ENCODE measurements at places on chromosomes 2 and 18.

GRCh38 chr2:120880381-120880780, 144.7 kb downstream of the GLI2 start:
- DNase-seq, result no peak

GRCh38 chr2:138787053-138787666, 7.0 kb upstream of the NXPH2 start:
- no peak for DNase-seq

DNA sequence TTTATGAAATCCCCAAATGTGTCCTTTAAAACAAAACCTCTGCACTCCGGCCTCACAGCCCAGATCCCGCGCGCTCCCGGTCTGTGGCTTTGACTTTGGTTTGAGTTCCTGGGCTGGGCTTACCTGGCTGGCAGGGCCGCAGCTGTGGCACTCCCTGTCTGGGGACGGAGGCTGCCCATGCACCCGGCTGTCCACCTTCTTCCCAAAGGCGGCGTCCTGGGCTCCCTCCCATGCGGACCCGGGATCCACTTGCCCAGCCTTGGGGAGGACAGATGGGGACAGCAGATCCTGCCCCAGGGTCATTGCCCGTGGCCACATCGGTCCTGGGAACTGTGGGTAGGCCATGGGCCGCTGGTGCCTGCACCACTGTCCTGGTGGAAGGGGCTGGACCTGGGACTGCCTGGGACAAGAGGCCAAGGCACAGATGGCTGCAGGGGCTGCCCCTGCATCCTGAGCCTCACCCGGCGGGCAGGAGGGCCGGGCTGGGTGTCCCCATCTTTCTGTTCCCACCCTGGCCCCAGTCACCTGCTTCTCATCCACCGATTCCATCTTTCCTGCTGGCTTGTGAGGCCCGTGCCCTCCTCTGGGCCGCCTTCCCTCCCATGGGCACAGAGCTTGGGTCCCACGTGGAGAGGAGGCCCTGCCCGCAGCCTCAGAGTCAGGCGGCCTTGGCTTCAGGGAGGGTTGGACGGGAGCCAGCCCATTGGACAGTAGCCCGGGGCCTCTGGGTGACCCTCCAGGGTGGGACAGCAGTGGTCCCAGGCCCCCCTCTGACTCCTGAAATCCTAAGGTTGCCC, 27.7 kb downstream of the NFATC1 start:
- DNase-seq, result no peak

- no peak for DNase-seq
Observed at GRCh38 chr18:70029163-70029562, 81.5 kb upstream of the CD226 start.

- no peak for DNase-seq
Observed at GRCh38 chr2:54904836-54905235, 145.4 kb downstream of the RTN4 start.

DNA sequence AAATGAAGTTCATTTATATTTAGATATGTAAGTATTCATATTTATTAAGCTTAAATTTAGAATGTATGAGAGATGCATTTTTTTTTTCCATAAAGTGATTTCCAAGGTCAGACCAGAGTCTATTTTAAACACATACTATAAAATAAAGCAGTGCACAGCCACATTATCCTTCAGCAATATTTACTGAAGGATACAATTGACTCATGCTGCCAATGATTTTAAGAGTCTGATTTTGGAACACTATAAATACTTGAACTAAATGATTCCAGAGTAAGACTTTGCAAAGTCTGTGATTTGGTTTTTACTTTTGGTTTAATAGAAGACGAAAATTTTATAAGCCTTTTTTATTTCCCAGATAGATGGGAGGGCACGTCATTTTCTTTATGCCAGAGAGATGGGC, 107.1 kb downstream of the EPHA4 start:
- DNase-seq, result no peak

DNA sequence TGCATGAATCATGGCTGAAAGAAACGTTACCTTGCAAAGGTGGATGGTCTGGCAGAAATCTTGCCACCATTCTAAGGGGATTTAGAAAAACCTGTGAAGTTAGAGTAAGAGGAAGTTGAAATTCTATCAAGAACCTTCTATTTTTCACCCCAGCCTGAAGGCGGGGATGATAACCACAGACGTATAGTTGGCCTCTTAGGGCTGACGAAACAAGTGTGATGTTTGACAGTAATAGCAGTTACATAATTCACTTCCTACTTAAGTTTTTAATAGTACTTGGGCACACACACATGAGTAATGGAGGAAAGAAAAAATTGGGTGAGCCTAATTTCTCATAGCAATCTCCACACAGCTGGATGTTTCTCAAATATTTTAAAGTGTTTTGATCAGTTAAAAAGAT, 336.6 kb upstream of the SALL3 start:
- DNase-seq, result no peak

- no peak for DNase-seq
Observed at GRCh38 chr2:219001577-219002394, 8.6 kb upstream of the CRYBA2 start.

DNA sequence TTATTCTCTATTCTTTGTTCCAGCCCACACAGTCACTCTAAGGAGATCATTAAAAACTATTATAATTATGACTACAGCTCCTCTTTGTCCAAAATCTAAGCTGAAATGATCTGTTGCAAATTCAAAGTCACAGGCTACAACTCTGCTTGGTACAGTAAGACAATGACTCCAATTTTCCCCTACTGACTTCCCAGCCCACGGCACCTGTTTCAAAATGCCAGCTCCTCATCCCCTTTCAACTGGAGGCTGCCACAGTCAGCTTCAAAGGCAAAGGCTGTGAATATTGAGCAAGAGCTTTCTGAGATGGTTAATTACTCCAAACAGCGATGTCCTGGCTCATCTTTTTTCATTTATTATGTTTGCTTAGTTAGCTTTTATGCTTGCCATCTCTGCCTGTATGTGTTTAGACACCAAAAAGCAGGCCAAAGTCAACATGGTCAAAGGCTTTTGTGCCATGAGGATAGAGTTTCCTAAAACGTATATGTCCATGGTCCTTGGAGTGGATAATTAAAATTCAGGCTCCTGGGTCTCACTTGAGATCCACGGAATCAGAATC, 141.1 kb downstream of the DOCK10 start:
- no peak for DNase-seq

DNA sequence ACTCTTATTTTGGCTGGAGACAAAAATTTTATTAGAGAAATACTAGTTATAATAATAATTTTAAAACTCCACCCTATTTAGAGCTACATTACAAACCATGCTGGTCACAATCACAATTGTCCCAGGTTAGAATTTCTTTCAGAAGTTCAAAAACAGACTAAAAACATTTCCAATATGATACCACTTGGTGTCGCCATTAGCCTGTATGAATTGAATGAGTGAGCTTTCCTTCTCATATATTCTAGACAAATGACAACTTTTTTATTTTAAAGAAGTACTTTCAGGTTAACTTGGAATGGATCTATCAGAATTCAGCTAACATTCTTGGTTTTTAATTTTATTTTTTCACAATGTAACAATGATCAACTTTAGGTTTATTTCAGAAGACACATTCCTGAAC, 48.0 kb downstream of the SERPINB8 start:
- DNase-seq, result no peak

DNA sequence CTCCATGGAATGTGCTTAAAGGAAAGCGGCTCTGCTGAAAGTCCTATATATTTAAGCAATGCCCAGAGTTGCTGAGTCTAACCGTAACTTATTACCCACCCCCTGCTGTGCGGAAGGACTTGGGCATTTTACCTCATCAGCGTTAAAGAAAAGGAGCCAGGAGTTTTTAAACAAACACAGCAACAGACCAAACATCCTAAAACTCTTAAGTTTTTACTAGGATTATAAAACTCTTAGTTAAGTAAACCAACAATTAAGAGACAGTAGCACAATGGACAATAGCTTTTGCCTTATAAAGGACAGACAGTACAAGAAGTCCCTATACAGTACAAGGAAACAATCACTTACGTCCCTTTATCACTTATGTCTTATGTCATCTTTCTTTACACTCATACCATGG, 90.2 kb downstream of the ZNF521 start:
- no peak for DNase-seq

DNA sequence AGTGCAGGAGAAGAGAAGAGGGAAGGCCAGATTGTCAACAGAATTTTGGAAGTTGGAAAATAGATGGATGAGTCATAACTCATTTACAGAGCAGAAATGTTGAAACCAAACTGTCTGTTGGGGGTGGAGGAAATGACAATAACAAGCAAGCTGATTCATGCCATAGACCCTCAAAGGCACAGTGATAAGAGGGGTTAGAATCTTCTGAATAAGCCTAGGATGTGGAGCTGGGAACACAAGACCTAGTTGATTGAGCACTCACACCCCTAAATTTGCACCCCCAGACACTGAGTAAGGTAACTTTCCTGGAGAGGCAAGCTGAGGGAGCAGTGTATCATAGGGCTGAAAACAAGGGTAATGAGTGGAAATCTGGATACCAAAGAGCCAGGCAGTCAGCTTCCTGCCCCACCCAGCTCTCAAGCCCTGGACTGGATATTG, 141.4 kb downstream of the SCG2 start:
- DNase-seq, result no peak

Measured in bone marrow (tissue), 2 donors.